ENCODE measurements at places on chromosomes 1 and 21.

DNA sequence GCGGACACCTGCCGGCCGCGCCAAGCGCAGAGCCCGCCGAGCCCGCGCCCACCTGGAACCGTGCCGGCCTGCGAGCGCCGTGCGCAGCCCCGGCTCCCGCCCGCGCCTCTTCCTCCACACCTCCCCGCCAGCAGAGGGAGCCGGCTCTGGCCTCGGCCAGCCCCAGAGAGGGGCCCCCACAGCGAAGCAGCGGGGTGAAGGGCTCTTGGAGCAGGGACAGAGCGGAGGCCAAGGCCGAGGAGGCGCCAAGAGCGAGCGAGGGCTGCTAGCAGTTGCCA lies 50.1 kb upstream of the KRTAP19-8 start:
- no peak for DNase-seq

- DNase-seq: no peak
Observed at GRCh38 chr1:244460197-244460596, 876 bp upstream of the CATSPERE start.

- no peak for DNase-seq
Observed at GRCh38 chr1:75845576-75845975, 48.9 kb downstream of the MSH4 start.

GRCh38 chr1:15584489-15585363 lies at the start of gene AGMAT:
AGMAT (minus strand) TSS chr1:15585051; CDS start chr1:15584967, 84 bp downstream.
- peak; percentile 75 for DNase-seq

- no peak for DNase-seq
Observed at GRCh38 chr21:46412521-46413364, 45.9 kb upstream of the DIP2A start.

- no peak for DNase-seq
Observed at GRCh38 chr1:246629030-246629429, 62.8 kb downstream of the CNST start.

DNA sequence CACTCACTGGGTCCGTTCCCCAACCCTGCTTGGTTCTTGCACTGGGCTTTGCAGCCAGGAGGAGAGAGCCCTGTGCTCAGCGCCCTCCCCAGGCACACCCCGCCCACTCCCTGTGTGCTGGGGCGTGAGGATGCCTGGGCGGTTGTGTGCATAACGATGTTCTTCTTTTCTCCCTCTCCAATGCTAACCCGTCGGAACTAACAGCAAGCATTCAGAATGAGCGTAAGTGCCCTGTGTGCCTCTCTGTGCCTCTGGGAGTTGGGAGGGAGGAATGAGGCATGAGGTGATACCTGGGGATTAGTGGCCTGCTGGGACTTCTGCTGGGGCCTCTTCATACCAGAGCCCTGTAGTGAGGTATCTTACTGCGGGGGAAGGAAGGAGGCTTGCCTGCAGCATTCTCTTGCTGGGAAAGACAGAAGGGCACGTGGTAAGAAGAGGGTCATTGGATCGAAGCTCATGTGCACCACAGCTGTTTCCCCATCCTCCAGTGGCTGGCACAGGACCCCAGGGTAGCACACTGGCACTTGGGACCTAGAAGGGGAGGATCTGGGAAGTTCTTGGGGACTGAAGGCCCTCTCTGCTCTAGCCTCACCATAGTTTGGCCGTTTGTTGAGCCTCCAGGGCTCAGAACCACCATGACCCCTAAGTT lies 79.8 kb downstream of the NFASC start:
- no peak for DNase-seq

DNA sequence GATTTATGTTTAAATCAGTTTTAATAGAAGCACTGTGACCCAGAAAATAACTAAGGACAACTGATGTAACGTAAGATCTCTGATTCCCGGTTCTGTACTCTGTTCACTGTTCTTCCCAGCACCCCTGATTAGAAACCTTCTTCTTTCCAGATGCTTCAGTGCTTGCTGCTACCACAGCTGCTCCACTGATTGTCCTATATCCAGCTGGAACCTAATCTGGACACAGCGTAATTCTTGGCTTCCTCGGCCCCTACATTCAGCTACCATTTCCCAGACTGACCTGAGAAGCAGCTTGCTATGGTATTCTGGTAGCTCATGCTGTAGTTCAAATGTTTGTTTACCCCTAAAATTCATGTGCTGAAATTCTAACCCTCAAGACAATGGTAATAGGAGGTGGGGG lies 302.7 kb downstream of the GRIK1 start:
- no peak for DNase-seq

- no peak for DNase-seq
Observed at GRCh38 chr1:185517808-185518419, 200.9 kb upstream of the IVNS1ABP start.

- DNase-seq: peak; percentile 61
Observed at GRCh38 chr1:29332204-29332603, 95.9 kb downstream of the PTPRU start.

GRCh38 chr1:31691951-31692350 lies 11.9 kb downstream of the COL16A1 start:
- DNase-seq: no peak

GRCh38 chr1:67393240-67393639 lies 37.0 kb downstream of the SERBP1 start:
- no peak for DNase-seq

DNA sequence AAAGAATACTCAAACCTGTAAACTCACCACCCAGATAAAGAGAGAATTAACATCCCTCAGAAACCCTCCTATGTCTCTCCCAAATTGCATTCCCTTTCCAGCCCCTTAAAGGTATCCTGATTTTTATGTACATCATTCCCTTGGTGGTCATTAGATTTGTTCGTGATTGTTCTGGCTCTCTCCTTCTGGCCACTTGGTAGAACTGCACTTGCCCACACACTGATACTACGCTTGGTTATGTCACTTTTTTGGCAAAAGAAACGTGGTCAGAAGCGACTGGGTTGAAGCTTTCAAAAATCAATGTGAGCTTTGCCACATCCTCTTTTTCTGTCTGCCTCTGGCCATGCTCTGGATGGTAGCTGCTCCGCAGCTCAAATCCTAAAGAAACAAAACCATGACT lies 76.3 kb downstream of the KRTAP19-8 start:
- no peak for DNase-seq

DNA sequence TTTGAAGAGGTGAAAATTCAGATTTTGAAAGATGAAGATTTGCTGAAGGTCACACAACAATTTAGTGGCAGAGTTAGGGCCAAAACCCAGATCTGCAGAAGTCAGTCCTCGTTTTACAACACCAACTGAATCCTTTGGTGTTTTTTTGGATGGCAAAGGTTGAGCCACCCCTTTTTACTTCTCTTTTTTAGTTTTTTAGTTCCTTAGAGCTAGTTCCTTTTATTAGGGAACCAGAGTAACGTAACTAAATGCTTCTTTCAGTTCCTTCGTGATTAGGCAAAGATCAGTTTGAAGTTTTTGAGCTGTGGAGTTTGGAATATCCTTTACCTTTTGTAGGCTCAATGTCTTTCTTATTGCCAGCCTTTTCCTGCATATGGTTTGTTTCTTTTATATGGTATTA lies 67.9 kb upstream of the ARID1A start:
- no peak for DNase-seq

DNA sequence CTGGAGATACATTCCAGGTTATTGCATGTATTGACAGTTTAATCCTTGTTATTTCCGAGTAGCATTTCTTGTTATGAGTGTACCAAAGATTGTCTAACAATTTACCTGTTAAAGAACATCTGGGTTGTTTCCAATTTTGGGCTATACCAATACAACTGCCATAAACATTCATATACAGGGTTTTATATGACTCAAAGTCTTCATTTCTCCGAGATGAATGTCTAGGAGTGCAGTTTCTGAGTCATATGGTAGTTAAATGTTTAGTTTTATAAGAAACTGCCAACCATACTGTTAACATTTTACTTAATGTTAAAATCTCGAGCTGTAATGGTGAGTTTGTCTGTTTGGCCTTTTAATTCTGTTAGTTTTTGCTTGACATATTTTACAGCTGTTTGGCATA lies 10.0 kb downstream of the RAB4A start:
- no peak for DNase-seq

GRCh38 chr1:145892486-145893087 lies 6.9 kb upstream of the ANKRD35 start:
- no peak for DNase-seq

GRCh38 chr1:27126391-27126790 lies 28.5 kb downstream of the SLC9A1 start:
- no peak for DNase-seq

DNA sequence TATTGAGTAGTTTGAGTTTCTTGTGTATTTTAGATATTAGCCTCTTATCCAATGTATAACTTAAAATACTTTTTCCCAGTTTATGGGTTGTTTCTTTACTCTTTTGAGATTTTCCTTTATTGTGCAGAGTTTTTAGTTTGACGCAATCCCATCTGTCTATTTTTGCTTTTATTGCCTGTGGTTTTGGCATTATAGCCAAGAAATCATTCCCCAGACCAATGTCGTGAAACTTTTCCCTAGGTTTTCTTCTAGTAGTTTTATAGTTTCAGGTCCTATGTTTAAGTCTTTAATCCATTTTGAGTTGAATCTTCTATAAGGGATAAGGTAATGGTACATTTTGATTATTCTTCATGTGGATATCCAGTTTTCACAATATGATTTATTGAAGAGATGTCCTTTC lies 87.6 kb downstream of the LEPR start:
- DNase-seq: no peak

GRCh38 chr1:43481491-43481890 lies 27.8 kb upstream of the HYI start:
- no peak for DNase-seq

All from iPS DF 19.7 (cell line).